ENCODE measurements at places on chromosomes 1 and 21.

DNA sequence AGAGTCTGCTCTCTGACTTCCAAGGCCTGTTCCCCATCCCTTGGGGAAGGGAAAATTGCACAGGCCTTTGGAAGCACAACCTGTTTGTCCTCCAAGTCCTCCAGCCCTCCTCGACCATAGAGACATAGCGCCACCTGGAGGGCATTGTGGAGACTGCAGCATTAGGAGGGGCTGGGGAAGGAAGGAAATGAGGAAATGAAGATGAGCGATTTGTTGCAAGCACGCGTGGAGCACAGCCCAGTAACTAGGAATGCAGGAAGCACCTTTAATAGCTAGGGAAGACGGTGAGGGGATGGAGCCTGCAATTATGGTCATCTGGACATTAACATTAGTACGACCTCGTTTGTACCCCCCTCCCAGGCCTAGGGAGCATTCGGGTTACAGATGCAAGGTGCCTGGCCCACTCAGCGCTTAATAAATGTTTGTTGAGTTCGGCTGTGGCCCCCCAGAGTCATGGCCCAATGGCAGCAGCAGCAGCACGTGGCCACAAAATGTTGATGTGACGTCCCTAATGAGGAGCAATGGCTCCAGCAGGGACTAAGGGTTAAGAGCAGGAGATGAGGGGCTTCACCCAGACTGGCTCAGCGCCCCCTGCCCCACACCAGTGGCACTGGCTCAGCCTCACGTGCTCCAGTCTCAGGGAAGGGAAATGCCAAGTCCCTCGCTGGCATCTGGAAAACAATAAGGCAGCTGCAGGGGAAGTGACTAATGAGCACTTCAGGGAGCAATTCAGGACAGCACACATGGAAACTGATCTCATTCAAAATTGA lies 8.0 kb upstream of the CAMK2N1 start:
- peak; percentile 90 for DNase-seq

DNA sequence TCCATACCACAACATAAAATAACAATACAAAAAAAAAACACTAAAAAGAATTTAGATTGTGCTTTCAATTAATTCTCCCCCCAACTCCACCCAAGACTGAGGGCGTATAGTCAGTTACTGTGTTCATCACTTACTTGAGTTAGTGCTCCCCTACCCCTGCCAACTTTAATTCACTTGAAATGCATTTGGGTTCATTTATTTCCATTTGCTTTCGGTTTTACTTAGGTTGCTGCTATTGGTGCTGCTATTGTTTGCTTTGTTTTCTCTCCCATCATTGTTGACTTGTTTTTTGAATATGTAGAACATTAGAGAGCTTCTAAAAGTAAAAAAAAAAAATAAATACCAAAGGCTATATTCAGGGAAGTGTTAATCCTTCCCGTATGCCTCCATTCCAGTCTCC lies 10.7 kb upstream of the CYYR1 start:
- DNase-seq = no peak

- no peak for DNase-seq
Measured at GRCh38 chr21:42232176-42232825, 13.4 kb downstream of the ABCG1 start.

- no peak for DNase-seq
Measured at GRCh38 chr1:185694081-185694480, 40.1 kb upstream of the HMCN1 start.

DNA sequence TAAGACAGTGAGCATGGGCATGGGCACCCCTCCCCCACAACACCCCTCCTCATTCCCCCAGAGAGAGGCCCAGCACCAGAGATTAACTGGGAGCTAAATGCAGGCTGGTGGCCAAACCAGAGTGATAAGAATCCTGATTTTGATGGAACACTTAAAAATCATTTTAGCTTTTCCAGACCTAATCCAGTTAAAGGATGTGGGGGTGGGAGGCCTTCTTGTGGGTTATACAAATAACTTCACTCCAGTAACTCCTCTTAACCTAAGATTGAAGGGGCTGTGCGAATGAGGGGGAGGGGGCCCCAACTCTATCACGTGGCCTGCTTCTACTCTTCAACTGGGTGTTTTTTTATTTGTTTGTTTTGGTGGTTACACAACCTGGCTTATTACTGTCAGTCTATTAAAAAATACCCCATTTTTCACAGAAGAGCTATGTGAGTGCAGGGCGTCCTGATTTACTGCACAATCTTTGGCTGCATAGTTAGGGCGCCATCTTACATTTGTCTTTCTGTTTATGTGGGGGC lies 398.1 kb upstream of the LYPLAL1 start:
- no peak for DNase-seq

- DNase-seq = no peak
Measured at GRCh38 chr1:24714859-24715520, 30.3 kb upstream of the CLIC4 start.

DNA sequence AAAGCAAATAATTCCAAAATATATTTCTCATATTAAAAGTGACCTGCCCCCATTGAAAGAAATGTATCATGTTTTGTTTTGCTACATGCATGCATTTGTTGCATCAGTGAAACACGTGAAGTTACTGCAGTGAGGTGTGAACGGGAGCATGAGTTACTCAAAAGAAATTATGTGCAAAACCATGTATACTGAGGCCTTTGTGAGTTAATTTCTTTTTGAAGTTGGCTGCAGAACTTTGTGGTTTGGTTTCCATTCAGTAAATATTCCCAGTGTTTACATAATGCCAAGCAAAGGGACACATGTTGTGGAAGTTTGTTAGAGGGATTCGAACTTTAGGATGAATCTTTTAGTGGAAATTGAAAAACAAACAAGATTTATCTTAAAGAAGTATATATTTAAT lies 619.4 kb upstream of the ADAMTS5 start:
- DNase-seq = no peak

DNA sequence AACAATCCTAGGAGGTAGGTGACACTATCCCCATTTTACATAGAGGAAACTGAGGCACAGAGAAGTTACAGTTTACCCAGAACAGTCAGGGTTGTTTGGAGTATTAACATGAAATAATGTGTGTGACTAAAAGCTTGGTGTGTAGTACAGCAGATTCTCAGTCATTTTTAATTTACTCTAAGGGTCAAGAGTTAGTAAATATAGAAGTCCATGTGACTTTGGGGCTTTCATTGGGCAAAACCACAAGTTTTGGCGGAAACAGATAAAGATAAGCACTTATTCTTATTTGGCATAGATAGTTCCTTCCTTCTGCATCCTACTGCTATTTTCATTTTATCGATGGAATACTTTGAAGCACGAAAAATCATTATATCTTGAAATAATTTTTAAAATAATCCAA lies 128.5 kb downstream of the DNM3 start:
- DNase-seq = no peak

DNA sequence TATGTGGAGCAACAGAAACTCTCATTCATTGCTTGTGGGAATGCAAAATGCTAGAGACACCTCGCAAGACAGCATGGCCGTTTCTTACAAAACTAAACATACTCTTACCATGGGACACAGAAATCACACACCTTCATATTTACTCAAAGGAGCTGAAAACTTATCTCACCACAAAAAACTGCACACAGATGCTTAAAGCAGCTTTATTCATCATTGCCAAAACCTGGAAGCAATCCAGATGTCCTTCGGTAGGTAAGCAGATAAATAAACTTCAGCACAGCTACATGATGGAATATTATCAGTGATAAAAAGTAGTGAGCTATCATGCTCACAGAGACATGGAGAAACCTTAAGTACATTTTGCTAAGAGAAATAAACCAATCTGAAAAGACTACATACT lies 124.3 kb downstream of the RERE start:
- no peak for DNase-seq

GRCh38 chr1:173616859-173617258 lies 14.0 kb upstream of the SLC9C2 start:
- no peak for DNase-seq

- no peak for DNase-seq
Measured at GRCh38 chr1:3420218-3420951, 34.1 kb upstream of the ARHGEF16 start.
